ENCODE measurements at places on chromosomes 1 and 21. TPM values are rescaled to one million over a fixed set of nuclear protein-coding genes. Genes with fewer than 3 reads are reported as not detected.

GRCh38 chr21:29257701-29258100 is 41.0 kb upstream of the BACH1 start:
- DNase-seq, result no peak

DNA sequence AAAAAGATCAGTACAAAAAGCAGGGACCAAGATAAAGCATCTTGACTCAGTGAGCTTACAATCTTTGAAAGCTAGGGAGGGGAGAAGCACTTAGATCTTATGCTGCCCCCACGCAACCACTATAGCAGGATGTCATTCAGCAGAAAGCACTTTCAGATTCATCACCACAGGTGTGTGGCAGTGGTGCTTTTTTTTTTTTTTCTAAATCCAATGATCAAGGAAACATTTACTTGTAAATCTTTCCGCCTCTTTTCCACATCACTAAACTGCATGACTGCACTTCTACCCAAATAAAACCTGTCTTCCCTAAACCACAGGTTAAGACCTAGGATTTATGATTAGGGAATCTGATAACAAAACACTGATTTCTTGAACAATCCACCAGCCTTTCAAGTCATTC is 154.8 kb downstream of the SLC45A1 start:
- DNase-seq, result no peak

- DNase-seq, result no peak
These were observed 144.8 kb downstream of the USP25 start for GRCh38 chr21:15874615-15875014.

- no peak for DNase-seq
These were observed 4.5 kb upstream of the ZNF697 start for GRCh38 chr1:119652587-119652986.

Gene AK4
- 94.5 TPM for total RNA-seq

DNA sequence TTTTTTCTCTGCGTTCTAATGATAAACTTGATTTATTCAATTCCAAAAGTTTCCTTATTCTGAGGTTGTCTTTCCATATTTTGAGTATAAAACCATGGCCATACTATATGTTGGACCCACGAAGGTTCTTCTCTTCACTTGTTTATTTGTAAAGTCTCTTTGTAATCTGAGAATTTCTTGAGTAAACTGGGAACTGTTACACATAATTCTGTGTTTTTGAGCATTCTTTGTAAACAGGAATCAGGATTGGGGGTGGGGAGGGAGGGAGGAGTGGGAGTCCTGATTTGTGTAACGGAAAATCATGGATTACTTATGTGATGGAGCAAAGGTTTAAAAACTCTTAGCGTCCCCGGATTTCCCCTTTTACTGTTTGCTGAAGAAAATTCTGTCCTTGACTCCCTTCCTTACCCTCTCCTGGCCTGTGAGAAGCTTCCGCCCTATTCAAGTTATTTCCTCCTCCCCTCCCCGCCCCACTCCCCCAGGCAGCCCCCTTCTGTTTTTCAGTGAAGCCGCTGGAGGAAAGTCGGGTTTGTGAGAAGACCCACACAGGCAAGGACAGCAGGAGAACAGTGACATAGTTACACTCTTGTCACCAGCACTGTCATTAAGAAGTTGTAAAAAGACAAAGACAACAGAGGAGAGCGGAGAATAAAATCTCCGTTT is 6.4 kb upstream of the NBPF11 start:
- DNase-seq, result no peak

GRCh38 chr1:55820501-55820900 is 605.3 kb upstream of the USP24 start:
- DNase-seq, result no peak

GRCh38 chr1:234926264-234926558 is 202.4 kb downstream of the TOMM20 start:
- DNase-seq, result no peak

All from chondrocyte (in vitro differentiated cells).